Diencephalon (tissue), 1 donor: ENCODE measurements at places on chromosomes 3 and 15. TPM values are rescaled to one million over a fixed set of nuclear protein-coding genes. Genes with fewer than 3 reads are reported as not detected.

Gene ERICH6
- 0.46 TPM for total RNA-seq

Gene SERPINI1
- 130 TPM for total RNA-seq

Gene ZIC4
- 38.1 TPM for total RNA-seq

Gene SOX14
- total RNA-seq = 1.4 TPM

Gene INKA1
- total RNA-seq = 5.1 TPM

Gene STARD5
- 1.2 TPM for total RNA-seq

Gene CCDC66
- total RNA-seq = 91.6 TPM

Gene SHC4
- total RNA-seq = 10.1 TPM

Gene TARS3
- 29.8 TPM for total RNA-seq

Gene BRPF1
- total RNA-seq = 12.9 TPM

Gene KLF15
- 6.7 TPM for total RNA-seq

Gene SAMD7
- total RNA-seq = not detected

Gene KBTBD12
- total RNA-seq = 1.8 TPM

Gene SLC2A2
- total RNA-seq = not detected

Gene PLSCR5
- 3.0 TPM for total RNA-seq

Gene UROC1
- not detected for total RNA-seq

Gene TNNC1
- not detected for total RNA-seq

Gene FMN1
- total RNA-seq = 2.1 TPM
